ENCODE measurements at places on chromosomes 2 and 18. TPM values are rescaled to one million over a fixed set of nuclear protein-coding genes. Genes with fewer than 3 reads are reported as not detected.

Gene SEC11C
- 272 TPM for total RNA-seq

DNA sequence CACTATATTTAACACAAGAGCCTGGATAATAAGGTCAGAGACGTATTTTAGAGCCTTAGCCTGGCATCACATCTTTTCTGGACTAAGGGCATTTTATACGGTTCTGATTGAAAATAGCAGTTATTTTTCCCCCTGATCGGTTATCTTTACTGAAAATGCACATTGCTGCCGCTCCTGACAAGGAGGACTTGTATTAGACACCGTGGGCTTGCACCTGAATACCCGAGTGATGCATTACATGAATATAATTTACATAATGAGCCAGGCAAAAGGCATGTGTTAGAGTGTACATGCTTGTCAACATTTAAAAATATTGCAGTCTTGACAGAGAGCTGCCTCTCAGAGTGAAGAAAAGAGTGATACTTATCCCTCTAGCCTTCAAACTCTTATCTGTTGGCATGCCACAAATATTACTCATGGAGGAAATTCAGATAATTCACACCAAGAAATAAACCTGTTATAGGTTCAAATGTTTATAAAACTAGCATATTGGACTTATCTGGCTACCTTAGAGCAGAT lies 470.5 kb upstream of the ETAA1 start:
- H3K27me3 ChIP-seq: no peaks in the 10 kb centered on the region
- no peak for DNase-seq
- peaks cover 40% of the 10 kb centered on the region for H3K4me1 ChIP-seq
- no peak overlapping the region for H3K4me3 ChIP-seq
- peaks cover 1% of the 10 kb centered on the region for H3K36me3 ChIP-seq

Gene DUSP2
- 1.3 TPM for total RNA-seq

DNA sequence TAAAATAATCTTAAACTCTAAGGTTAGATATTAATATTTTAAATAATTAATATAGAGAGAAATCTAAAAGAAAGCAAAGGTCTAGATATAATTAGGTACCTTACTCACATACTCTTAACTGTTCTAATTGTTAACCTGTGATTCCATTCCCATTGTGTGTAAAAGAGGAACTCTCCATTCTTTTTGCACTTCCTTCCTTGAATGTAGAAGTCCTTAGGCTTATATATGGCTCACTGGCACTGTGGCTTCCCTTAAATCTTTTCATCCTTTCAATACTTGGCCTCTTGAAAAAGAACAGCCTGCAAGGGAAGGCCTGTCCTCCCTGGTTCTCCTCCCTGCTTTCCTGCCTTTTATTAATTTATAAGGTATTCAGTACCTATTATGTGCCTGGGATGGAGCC lies 182.8 kb upstream of the FOSL2 start:
- H3K36me3 ChIP-seq: peaks cover 6% of the 10 kb centered on the region

GRCh38 chr2:98607104-98607503 lies 1.2 kb downstream of the COA5 start:
- H3K27me3 ChIP-seq: no peaks in the 10 kb centered on the region
- peak overlapping the region; percentile 93 for H3K4me3 ChIP-seq
- H3K27ac ChIP-seq: peak overlapping the region; percentile 98
- H3K36me3 ChIP-seq: peaks cover 74% of the 10 kb centered on the region

GRCh38 chr2:71699428-71699827 lies 246.1 kb downstream of the DYSF start:
- no peak overlapping the region for H3K4me3 ChIP-seq
- no peaks in the 10 kb centered on the region for H3K4me1 ChIP-seq
- no peak overlapping the region for H3K27ac ChIP-seq
- peaks cover 59% of the 10 kb centered on the region for H3K27me3 ChIP-seq

- H3K4me1 ChIP-seq: no peaks in the 10 kb centered on the region
- no peaks in the 10 kb centered on the region for H3K36me3 ChIP-seq
- no peak for DNase-seq
- H3K27me3 ChIP-seq: peaks cover 10% of the 10 kb centered on the region
- no peak overlapping the region for H3K27ac ChIP-seq
These were observed 181.1 kb upstream of the COPS8 start for GRCh38 chr2:236904389-236905263.

GRCh38 chr2:177076636-177077179 lies 135.9 kb upstream of the HNRNPA3 start:
- H3K4me1 ChIP-seq: peaks cover 15% of the 10 kb centered on the region
- no peak overlapping the region for H3K27ac ChIP-seq
- H3K36me3 ChIP-seq: no peaks in the 10 kb centered on the region
- DNase-seq: no peak

Gene PSD4
- 13.2 TPM for total RNA-seq
